ENCODE measurements at places on chromosomes 5 and 9.

- DNase-seq = no peak
Observed at GRCh38 chr5:168962306-168962705, 338.6 kb downstream of the SLIT3 start.

DNA sequence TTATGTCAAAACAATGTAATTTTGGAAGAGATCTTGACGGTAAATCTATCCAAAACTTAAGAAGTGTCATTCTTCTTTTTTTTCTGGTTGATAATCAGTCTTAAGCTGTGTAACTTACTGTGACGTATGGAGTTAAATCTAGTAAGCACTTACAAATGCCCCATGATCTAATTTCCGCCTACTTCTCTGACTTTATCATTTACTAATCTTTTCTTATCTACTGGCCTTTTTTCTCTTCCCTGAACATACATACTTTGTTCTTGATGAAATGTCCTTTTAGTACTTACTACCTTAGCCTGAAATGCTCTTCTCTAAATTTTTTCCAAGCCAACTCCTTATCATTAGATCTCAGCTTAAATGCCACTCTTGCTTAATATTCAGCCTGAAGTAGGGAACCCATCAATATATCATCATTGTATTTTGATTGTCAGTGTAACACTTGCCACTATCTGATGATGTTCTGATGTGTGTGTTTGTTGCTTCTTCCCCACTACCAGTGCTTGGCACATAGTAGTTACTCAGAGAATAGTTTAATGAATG lies 27.6 kb downstream of the AP3S1 start:
- no peak for DNase-seq

DNA sequence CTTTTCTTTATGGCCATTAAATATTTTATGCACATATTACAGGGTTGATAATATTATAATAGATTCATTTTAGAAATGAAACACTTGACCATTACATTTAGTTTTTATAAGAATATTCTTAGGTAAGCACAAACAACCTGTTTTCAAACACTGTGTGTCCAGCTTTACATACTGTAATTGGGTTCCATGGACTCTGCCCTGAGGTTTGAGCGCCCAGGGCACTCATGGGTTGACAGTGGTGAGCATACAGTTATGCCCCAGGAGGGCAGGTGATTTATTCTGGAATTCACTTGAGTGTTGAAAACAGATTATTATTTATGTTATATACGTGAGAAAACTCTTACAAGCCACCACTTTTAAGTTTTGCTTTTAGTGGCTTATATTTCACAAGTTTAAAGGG lies 33.7 kb downstream of the TRIO start:
- no peak for DNase-seq

GRCh38 chr5:8138884-8139283 lies 269.9 kb downstream of the MTRR start:
- DNase-seq = no peak

GRCh38 chr5:72667708-72668107 lies 148.8 kb upstream of the TNPO1 start:
- DNase-seq = no peak

GRCh38 chr5:158178535-158178934 lies 319.6 kb upstream of the CLINT1 start:
- no peak for DNase-seq

- DNase-seq = no peak
Observed at GRCh38 chr9:90857091-90857490, 55.5 kb downstream of the SYK start.

DNA sequence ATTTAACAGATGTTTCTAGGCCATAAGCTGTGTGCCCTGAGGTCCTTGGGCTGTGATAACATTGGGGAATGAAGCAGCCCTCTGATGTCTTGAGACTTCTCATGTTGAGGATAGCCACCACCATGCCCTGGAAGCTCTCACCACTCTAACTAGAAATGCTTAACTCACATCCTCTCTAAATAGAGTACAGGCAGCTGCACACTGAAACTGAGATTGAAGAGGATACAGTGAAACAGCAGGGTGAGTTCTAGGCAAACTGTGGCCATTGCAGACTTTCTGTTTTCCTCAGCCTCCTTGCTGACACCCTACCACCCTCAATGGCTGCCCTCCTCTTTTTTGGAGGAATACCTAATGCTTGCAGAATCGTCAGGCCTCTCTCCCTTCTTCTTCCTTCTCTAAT lies 22.4 kb downstream of the UTP15 start:
- DNase-seq = no peak

- no peak for DNase-seq
Observed at GRCh38 chr9:115142090-115142489, 24.1 kb upstream of the TNC start.

DNA sequence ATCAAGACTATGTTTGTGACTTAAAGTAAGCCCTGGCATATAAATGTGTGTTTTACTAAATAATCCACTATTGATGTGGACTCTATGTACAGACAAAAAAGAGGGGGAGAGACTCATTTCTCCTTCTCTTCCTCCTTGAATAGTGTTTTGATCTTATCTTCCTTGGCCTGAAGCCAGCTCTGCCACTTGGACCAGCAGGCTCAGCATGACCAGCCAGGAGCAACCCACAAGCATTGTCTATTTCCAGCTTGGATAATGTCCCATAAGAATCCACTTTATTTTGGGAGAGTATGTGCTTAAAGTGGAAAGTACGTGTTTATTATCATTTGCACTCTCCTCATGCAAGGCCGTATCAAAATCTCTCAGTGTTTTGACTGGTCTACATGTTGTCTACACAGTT lies 23.8 kb upstream of the SLC46A2 start:
- DNase-seq = no peak

DNA sequence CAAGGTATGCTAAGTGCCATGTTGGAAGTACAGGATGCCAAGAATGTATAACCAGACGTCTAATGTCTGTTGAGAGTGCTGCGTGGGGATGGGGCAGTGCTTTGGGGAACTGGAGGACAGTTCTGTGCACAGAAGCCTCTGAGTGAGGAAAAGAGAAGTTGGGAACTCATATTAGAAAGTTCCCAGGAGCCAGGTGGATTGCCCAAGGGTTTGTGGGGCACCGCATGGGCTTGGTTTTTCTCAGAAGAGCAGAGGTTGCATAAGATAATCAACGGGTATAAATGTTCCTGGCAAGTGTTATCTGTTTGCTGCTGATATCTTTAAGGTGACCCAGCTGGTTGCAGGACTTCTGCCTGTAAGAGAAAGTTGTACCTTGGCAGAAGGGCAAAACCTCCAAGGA lies 13.1 kb downstream of the HRH2 start:
- DNase-seq = no peak

- no peak for DNase-seq
Observed at GRCh38 chr5:128974567-128974966, 9.3 kb downstream of the SLC27A6 start.

DNA sequence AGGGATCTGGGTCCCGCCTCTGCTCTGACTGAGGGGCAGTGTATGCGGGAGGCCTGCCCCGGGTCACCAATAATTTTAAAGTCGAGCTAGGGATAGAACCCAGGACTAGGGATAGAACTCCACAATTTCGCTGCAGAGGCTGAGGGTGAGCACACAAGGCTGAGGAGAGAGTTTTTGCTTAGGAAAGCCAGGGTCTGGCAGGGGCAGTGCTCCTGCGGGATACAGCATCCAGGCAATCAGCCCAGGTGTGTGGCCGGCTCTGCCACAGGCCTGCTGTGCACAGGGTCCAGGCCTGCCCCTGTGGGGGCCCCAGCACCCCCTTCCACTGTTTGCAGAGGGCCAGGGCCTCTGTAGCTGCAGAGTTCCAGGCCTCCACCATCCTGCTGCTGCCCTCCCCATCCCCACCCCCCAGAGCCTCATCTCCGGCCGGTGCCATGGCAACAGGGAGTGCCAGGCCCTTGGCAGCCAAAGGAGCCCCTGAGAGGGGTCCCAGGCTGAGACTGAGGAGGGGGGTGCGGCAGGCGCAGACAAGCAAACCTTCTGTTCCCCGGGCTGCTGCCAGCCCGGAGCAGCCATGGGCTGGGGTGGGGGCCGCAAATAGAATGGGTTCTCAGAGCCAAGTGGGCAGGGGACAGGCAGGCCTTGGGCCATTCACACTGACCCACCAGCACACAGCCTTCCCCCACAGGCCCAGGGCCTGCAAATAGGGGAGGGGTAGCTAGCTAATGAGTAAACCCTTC lies 8.6 kb downstream of the PDGFRB start:
- peak; percentile 21 for DNase-seq

GRCh38 chr5:67204821-67205220 lies 8.2 kb upstream of the CD180 start:
- DNase-seq = no peak

DNA sequence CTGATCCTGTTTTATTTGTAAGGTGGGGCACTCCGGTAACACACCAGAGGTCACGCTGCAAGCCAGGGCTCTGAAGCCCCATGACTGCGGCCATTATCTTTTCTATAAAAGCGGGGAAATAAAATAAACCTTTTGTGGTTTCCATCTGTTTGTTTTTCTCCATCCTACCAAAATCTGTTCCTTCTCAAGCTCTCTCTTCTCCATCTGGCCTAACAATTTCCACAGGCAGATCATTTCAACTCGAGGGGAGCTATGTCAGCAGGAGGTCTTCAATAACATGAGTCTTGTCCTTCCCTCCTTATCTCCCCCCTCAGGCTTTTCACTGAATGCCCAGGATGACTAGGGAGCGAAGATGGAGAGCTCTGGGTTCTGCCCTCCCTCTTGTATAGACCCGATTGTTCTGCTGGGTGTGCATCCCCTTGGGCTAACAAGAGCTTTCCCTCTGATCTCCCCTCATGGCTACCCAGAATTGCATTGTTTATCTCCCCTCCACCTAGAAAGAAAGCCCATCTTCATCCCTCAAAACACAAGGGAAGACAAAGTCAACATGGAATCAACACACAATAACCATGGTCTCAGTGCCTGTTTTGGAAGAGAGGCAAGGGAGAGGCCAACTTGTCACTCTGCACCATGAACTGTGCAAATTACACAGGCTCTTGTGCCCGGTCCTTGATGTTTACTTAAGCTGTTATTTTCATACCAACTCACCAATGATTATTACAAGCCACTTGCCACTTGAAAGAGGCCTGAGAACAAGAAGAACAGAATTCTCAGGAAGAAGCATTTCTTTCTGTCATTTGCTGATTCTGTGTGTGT lies 187.8 kb downstream of the FANCC start:
- peak; percentile 37 for DNase-seq

GRCh38 chr5:43639566-43639965 lies 36.6 kb downstream of the NNT start:
- DNase-seq = no peak
